NCI-H1417 treated with DMSO at 0.1 percent for 48 hours (cell line): ENCODE measurements at places on chromosomes 6 and 20.

DNA sequence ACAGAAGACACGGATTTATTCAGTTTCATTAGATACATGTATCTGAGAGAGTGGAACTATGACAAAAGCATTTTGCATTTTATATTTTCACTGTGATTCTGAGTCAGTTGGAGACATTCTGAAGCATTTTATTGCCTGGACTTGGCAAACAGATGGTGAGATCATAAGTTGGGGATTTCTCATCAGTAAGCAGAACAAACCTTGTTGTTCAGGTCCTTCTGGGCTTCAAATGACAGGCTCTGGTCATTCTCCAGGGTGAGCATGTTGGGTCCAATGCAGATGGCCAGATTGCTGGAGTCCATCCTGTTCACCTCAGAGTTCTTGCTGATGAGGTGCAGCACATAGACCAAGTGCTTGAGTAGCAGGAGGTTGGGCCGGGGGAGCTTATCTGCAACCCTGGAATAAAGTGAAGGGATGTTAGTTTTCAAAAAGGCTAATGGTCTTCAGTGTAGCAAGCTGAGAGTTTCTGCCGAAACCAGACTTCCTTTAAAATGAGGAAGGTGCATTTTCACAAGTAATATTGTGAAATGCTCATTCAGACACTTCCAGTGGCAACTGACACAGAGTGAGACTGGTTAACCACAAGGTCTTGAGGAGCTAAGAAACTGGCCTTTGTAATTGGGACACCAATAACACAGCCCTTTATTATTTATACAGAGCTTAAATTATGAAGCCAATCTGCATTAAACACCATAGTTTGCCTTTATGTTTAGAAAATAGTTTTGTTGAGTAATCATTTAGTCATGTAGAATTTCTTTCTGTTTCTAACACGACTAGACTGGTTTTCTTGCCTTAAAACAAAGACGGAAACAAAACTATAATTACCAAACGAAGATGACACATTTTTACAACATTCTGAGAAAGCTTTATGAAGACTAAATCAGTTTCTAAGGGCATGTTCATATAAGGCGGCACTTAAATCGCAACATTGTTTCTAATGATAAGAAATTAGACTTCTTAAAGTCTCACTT, 5.6 kb downstream of the TAGAP start:
- no peak for DNase-seq

- DNase-seq: no peak
Measured at GRCh38 chr20:56347628-56348304, 11.0 kb upstream of the FAM210B start.

- DNase-seq: no peak
Measured at GRCh38 chr6:26250698-26251044, 114.3 kb upstream of the BTN3A2 start.

DNA sequence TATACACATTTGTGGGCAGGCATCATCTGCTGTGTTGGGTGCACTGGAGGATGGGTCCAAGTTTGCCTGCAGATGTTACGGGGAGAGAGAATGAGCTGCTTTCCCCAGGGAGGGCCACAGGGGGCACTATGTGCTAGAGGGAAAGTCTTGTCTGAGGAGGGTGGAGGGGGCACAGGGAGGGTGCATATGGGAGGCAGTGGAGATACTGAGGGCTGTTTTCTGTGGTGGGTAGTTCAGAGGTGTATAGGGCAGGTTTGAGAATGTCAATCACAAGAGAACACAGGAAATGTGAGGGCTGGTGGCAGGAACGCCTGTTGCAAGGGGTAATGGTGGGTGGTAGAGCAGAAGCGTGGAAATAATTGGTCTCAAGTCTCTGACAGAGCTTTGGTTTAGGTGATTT, 7.7 kb upstream of the PTPRA start:
- no peak for DNase-seq

DNA sequence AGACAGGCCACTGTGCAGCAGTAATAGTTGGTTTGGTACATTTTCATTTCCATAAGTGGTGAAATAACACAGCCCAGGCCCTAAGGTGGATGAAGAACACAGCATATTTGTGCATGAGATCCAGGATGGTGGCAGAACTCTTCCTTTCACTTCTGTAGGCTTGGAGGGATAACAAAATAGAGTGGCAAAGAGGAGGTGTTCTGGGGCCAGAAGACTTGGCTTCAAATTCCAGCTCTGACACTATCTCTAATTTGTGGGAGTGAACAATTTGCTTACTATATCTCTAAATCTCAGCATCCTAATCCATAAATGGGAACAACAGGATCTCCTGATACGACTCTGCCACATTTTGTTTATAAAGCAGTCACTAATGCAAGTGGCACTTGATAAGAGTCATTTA, 111.7 kb upstream of the FAM184A start:
- no peak for DNase-seq

- no peak for DNase-seq
Measured at GRCh38 chr6:43838276-43839036, 68.4 kb downstream of the VEGFA start.

DNA sequence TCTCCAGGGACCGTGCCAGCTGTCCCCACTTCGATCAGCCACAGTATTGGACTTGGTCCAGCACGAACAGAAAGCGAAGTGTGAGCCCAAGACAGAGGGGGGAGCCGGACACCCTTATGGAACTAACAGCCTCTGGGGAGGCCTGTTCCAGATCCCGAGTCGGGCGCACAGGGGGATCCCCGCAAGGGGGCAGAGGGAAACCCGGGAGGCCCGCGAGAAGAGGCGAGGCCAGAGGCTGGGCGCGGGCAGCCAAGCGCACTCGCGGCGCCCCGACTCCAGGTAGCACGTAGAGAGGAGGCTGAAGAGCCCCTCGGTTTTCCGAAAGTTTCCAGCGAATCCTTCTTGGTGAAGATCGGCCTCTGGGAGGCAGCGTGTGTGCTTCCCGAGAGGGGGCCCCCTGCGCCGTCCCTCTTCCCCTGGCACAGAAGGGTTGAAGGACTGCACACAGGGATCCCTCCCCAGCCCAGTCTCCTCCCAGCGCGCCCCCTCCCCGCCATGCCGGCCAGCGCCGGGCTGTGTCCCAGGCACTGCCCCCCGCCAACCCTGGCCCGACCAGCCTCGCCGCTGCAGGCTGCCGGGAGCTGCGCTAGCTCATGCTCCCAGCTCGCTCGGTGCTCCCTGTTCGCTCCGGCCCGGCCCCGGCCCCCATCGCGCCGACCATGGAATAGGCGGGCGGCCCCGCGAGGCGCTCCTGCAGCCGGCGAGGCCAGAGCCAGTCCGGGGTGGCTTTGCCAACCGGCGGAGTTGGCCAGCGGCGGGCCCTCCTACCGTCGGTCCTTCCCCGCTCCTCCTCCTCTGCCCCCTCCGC, 577 bp upstream of the SLC24A3 start:
- no peak for DNase-seq

DNA sequence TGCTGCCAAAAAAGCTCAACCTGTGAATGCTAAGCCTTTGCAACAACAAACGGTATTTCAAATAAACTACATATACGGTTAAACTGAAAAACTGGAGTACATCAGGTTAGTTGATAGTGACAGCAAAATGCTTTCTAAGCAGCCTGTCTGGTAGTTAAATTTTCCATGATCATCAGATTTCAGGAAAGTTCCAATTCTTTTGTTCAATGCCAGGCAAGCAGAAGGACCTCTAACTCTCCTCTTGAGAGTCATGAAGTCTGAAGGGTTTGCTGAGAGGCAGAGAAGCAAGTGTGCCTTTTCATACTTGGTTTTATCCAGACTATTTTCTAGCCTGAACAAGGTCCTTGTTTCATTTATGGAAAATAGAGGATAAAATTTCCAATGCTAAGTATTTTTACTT, 4.5 kb downstream of the FLRT3 start:
- no peak for DNase-seq

GRCh38 chr6:18439581-18439980, 52.4 kb downstream of the RNF144B start:
- DNase-seq: no peak

DNA sequence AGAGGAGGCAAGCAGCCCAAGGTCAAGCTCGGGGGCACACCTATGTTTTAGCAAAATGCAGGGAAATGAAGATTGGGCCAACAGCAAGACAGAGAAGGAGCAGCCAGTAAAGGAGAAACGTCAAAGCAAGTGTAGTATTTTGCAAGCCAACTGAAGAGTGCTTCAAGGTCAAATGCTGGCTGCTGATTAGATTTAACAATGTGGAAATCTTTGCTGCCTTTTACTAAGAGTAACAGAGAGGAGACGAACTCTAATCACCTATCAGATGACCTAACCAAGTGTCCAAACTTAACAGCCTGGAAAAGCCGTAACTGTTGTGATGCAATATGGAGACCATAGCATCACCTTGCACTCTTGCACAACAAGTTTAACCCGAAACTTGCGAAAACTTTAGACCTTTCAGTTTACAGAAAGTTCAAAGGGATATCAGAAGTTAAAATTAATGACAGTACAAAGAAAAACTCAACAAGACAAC, 30.4 kb downstream of the AKIRIN2 start:
- no peak for DNase-seq

DNA sequence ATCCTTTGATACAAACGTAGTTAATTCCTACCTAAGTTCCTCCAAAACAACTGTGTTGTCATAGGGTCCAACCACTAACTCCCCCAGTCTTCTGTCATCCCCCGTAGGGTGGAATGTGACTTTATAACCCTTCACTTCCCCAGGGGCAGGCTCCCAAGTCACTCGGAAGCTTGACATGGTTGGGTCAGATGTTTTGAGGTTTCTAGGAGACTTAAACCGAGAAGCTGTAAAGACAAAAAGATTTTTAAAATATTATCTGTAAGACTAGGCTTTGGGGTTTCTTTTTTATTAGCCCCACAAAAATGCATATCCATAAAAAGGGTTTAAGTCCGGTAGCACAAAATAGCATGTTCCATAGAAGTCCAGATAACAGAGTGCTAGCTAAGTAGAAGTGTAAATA, 50.2 kb downstream of the COL12A1 start:
- DNase-seq: no peak

DNA sequence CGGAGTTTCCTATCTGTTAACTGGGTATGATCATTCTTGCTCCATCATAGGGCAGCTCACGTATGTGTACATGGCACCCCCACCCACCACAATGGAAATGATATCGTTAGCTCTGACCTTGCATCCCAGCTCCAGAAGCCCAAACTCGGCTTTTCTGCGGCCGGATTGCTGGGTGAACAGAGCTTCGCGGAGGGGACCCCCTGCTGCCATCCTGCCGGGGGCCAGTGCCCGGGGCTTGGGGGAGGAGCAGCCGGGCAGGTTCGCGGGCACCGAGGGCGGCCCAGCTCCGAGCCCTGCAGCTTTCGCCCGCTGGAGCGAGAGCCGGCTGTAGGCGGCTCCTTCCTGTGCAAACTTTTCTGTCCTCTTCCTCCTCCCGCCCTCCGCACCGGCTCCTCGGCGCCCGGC, 24.9 kb upstream of the FUCA2 start:
- DNase-seq: no peak

- DNase-seq: no peak
Measured at GRCh38 chr6:13428583-13429405, 58.6 kb downstream of the GFOD1 start.

- DNase-seq: no peak
Measured at GRCh38 chr20:40953856-40954255, 74.8 kb upstream of the TOP1 start.

- DNase-seq: no peak
Measured at GRCh38 chr6:116277124-116277523, 2.6 kb downstream of the TSPYL1 start.

DNA sequence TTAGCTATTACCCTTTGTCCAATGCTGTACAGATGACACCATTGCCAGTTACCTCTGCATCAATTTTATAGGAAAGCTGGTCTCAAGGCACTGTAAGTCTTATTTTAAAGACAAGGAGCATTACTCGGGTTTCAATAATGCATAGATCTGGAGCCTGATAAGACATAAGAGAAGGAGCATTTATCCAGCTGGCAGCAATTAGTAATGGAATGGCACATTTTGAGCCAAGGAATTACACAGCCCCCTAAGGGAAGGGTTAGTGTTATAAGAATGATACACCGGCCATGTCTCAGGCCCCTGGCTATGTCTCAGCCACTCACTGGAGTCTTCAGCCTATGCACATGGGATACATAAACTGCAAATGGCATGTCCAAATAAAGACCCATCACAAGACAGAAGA, 23.1 kb upstream of the TMEM242 start:
- DNase-seq: no peak

- no peak for DNase-seq
Measured at GRCh38 chr6:156189714-156190113, 587.5 kb upstream of the ARID1B start.

- no peak for DNase-seq
Measured at GRCh38 chr6:79617518-79617941, 13.6 kb upstream of the SH3BGRL2 start.

- DNase-seq: no peak
Measured at GRCh38 chr20:1489764-1490436, 1.3 kb downstream of the SIRPB2 start.

DNA sequence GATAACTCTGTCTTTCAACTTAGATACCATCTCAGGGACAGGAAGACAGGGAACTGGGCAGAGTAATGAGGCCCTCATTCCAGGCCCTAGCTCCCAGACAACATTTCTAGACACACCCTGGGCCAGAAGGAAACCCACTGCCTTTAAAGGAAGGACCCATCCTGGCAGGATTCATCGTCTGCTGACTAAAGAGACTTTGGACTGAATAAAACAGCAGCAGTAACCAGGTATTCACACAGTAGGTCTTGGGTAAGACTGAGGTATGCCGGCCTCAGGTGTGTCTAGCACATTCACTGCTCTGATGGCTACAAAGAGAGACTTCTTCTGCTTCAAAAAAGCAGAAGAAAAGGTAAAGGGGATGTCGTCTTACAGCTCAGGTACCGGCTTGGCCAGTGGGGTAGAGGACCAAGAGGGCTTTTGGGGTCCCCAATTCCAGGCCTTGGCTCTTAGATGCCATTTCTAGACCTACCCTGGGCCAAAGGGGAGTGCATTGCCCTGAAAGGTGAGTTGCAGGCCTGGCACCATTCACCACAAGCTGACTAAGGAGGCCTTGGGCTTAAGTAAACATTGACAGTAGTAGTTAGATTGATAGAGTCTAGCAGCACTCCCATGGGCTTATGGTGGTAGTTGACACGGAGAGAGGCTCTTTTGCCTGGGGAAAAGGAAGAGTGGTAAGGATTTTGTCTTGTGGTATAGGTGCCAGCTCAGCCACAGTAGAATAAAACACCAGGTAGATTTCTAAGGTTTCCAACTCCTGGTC, 13.4 kb downstream of the SNX14 start:
- DNase-seq: no peak
